Heart left ventricle (tissue), 16 donors: ENCODE measurements at places on chromosomes 16 and 17.

DNA sequence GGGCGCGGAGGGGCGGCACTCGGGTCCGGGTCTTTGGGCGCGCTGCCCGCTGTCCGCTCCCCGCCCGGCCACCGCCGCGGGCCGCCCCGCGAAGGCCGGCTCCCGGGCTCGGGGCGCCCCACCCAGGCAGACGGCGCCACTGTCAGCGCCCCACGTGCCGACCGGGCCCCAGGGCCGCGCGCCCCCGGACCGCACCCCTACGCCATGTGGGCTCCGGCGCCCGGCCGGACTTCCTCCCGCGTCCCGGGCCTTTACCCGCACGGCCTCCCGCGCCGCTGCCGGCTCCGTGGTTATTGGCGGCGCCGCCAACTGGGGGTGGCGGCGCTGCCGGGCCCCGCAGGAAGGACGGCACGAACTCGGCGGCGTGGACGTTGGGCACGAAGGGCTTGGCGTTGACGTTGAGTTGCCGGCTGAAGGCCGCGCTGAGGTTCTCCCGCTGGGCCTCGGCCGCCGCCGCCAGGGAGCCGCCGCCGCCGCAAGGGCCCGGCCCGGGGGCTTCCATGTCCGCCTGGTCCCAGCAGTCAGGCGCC lies 577 bp downstream of the GSPT1 start:
- DNase-seq: peak; percentile 78

- DNase-seq: no peak
Measured at GRCh38 chr17:76640550-76641380, 2.8 kb downstream of the ST6GALNAC1 start.

- no peak for DNase-seq
Measured at GRCh38 chr17:74525781-74526288, 5.4 kb downstream of the CD300LB start.

DNA sequence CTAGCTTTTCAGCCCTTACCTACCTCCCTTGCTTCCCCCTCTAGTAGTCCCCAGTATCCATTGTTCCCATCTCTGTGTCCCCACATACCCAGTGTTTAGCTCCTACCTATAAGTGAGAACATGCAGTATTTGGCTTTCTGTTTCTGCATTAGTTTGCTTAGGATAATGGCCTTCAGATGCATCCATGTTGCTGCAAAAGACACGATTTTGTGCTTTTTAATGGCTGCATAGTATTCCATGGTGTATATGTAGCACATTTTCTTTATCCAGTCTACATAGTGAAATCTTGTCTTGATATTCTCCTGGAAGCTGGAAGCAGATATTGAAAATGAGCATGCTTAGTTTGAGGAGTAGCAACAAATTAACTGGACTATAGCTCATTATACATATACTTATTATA lies 45.7 kb upstream of the TANC2 start:
- DNase-seq: no peak

GRCh38 chr17:44074231-44074910 lies 3.8 kb downstream of the G6PC3 start:
- DNase-seq: no peak

GRCh38 chr16:14362774-14363371 lies 267.2 kb downstream of the PARN start:
- DNase-seq: no peak

- DNase-seq: no peak
Measured at GRCh38 chr17:77450742-77451244, 310.0 kb downstream of the SEC14L1 start.

GRCh38 chr17:13888056-13888609 lies 181.2 kb upstream of the COX10 start:
- peak; percentile 26 for DNase-seq

- no peak for DNase-seq
Measured at GRCh38 chr17:17111401-17112393, 69.4 kb downstream of the MPRIP start.
